ENCODE measurements at places on chromosomes 12 and 14.

GRCh38 chr12:12511895-12512711 is 50.6 kb downstream of the DUSP16 start:
- DNase-seq = no peak

GRCh38 chr12:123888989-123889388 is 83.6 kb downstream of the CCDC92 start:
- no peak for DNase-seq

DNA sequence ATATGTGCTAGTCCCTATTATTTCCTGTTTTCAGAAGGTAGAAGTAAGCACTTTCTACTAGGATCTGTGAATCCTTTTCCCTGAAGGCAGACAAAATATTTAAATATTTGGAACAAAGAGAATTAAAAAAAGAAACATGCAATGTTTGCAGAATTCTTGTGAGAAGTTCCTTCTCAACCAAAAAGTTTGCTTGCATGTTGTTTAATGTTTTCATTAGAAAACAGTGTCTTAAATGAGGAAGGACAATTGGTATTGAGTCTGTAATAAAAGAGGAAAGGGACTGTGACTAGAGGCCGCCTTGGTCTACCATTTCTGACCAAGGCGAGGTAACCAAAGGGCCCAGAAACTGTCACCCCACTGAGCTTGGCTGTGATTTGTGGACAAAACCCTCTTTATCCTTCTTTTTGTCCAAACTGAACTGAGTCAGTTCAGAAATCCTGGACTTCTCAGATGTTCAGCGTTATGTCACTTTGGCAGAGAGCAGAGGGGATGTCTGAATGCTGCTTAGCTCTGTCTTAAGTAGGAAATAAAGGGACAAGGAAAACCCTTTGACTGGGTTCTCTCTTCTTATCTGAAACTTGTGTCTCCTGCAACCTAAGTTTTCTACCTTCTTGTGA is 129.8 kb upstream of the CPM start:
- DNase-seq = no peak

DNA sequence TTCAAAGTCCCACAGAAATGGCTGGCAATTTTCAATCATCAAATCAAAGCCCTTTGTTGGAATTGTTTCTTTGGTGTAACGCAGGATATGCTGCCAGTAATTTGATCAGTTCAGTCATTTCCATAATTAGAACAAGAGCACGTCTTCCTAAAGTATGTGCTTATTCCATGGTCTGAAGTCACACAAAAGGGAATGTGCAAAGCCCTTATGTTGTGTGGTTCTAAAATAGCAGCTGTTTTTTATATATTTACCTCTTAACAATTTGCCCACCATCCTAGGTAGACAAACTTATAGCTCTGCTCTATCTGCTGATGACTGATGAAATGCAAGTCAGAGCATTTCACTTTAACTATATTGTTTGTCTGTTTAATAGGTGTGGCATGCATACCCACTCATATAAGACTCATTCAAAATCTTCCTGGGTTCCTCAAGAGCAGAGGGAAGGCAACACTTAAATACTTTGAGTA is 176.1 kb upstream of the SLC38A2 start:
- no peak for DNase-seq

- no peak for DNase-seq
Observed at GRCh38 chr12:25689996-25690501, 137.0 kb upstream of the LMNTD1 start.

GRCh38 chr14:32256576-32256975 is 53.5 kb upstream of the RNU6-8 start:
- DNase-seq = no peak

GRCh38 chr12:11171969-11172675 is 1.1 kb downstream of the SMIM10L1 start:
- DNase-seq = no peak

DNA sequence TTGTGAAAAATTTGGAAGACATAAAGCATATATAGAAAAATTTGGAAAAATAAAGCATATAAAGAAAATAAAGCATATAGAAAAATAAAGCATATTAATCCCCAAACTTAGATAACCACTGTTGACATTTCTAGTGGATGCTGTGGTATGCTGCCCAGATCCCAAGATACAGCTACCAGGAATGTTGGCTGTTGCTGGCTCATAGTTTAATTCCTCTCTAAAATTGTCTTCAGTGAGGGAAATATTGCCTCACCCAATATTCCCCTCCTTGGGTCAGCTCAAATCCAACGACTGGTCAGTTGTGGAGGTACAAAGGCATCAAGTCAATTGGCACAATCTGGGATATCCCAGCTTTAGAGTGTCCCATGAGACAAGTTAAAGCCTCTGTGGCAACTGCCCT is 10.1 kb upstream of the KICS2 start:
- DNase-seq = no peak

- DNase-seq = no peak
Observed at GRCh38 chr12:26153421-26154154, 28.8 kb upstream of the BHLHE41 start.

DNA sequence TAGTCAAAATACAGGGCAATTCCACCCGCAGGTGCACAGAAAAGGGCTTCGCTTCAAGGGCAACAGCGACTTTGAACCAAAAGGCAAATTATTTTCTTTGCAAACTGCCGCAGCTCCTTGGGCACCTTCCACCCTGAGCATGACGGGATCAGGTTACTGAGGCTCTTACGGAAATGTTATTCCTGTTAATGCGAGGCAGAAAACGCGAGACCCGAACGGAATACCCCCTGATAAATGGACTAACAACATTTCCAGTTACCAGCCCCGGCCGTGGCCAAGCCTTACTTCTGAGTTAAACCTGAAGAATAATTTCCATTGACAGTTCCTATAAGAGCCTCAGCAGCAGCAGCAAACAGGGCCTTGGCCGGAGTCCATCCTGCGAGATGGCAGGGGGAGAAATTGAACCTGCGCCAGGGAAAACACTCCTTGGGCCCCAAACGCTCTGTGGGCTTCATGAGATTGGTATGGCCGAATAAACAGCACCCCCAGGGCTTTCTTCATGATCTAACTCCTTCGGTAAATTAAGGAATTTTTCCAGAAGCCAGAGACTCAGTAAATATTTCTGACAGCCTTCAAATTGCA is 70.0 kb upstream of the DICER1 start:
- no peak for DNase-seq

GRCh38 chr12:126030573-126030972 is 965.3 kb downstream of the AACS start:
- no peak for DNase-seq

DNA sequence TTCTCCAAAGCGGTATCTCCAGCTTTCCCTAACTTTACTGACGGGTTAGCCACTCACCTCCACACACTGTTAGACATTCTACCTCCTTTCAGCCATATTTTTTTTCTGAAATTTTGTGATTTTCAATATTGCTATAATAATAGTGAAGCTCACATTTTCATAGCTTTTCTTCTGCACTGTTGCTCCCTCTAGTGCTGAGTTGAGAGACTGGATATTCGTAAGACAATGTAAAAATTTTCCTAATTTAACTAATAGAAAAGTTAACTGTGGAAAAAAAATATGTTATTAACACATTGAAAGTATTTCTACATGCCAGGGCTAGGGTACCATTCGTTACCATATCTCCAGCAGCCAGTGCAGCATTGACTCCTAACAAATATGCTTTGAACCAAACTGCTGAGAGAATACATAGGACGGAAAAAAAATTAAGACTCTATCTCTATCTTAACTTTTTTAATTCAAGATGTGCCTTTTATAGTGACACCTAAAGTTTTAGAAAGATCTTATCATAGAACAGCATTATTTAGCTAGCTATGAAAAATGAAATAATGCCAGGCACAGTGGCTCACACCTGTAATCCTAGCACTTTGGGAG is 48.7 kb upstream of the ABCC9 start:
- no peak for DNase-seq

- no peak for DNase-seq
Observed at GRCh38 chr14:94773061-94773648, 3.2 kb upstream of the GSC start.

- DNase-seq = no peak
Observed at GRCh38 chr14:86462193-86462753, 932.3 kb downstream of the FLRT2 start.

GRCh38 chr14:71885301-71885700 is 46.9 kb upstream of the RGS6 start:
- no peak for DNase-seq

GRCh38 chr12:112836736-112837628 is 45.4 kb downstream of the RPH3A start:
- DNase-seq = no peak

- no peak for DNase-seq
Observed at GRCh38 chr12:122084857-122085405, 6.4 kb downstream of the MLXIP start.

- DNase-seq = no peak
Observed at GRCh38 chr14:81400852-81401251, 728 bp upstream of the STON2 start.

DNA sequence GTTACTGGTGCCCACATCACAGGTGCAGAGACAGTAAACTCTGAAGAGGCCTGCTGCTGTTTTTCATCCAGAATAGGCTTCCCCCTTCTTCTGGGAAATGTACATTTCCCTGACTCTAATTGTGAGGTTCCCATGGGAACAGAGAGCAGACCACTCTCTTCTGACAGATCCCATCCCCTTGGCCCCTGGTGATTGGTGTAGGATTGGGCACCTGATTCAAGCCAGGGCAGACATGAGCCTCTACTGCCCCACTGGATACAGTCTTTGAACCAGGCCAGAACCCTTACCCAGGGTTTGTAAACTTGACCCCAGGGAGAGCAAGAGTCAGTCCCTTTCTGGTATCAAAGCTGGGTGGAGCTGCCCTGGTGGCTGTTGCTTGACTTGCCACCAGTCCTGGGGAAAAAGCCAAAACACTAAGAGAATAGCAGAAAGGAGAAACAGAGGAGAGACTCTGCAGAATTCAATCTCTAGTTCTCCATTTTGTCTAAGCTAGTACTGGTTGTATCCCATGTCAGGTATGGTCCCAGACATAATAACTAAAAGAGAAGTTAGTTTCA is 14.8 kb upstream of the NFYB start:
- no peak for DNase-seq

DNA sequence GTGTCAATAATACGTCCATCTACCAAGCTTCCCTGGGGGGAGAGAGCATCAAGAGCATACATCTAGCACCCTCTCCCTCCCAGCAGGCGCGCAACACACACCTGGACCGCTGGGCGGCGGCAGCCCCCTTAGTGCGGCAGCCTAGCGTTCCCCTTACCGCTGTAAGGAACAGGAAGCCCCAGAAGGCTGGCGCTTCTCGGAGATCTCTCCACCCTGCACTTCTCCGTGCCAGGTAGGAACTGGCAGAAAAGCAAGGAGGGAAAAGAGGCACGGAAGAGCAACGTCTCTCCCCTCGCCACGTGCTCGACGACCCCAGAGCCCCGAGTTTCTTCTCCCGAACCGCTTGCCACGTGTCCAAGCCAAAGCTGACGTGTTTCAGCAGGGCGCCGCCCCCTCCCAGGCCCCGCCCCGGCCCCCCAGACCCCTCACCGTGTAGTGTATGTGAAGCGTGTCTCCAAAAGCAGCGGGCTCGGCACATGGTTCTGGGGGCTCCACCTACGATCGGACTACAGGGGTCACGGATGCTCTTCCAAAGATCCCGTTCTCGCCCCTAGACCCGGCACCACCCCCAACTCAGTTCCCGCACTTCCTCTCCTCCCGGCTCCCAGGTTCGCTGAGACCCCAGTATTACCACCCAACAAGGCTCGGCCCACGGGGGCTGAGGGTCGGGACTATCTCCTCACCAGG is 532 bp downstream of the FKBP11 start:
- peak; percentile 39 for DNase-seq

- no peak for DNase-seq
Observed at GRCh38 chr14:59159169-59159568, 29.3 kb upstream of the DAAM1 start.

GRCh38 chr14:50762931-50763300 is 68.0 kb downstream of the NIN start:
- DNase-seq = no peak

- DNase-seq = no peak
Observed at GRCh38 chr14:99736603-99737371, 52.7 kb downstream of the CYP46A1 start.

GRCh38 chr12:122887819-122888212 is 8.1 kb downstream of the VPS37B start:
- DNase-seq = no peak

DNA sequence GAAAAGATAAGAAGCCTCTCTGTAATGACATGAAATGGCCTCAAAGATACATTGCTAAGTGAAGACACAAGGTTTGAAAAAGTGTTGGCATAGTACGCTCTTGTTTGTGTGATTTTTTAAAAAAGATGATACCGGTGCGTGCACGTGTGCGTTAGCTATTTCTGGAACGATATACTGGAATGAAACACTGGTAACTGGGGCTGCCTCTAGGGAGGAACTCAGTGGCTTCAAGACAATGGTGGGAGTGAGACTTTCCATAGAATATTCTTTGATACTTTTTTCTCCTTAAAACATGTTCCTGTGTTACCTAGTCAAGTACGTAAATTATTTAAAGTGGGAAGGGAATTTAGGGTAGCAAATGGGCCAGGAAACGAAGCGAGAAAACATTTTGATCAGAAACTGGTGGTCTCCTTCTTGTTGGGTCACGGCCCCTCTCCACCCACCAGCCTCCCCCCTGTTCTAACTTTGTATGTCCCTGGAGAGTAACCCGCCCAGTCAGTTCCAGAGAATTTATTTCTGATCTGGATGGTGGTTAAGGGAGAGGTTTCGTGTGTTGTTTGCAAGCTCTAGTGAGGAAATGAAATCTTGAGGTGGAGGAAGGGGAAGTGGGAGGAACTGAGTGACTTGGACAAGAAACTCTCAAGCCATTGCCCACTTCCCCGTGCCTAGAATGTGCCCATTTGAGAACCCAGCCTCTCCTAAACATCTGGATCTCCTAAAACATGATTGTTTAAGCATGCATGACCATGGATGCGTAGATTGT is 6.6 kb downstream of the FGF6 start:
- DNase-seq = no peak

GRCh38 chr14:70641548-70642302 is at the start of gene TTC9:
TTC9 (plus strand) TSS chr14:70641916; CDS start chr14:70642130, 214 bp downstream.
- no peak for DNase-seq

GRCh38 chr14:46306267-46306666 is 345.3 kb downstream of the RPL10L start:
- DNase-seq = no peak

GRCh38 chr12:128829861-128830504 is 6.2 kb upstream of the SLC15A4 start:
- no peak for DNase-seq

DNA sequence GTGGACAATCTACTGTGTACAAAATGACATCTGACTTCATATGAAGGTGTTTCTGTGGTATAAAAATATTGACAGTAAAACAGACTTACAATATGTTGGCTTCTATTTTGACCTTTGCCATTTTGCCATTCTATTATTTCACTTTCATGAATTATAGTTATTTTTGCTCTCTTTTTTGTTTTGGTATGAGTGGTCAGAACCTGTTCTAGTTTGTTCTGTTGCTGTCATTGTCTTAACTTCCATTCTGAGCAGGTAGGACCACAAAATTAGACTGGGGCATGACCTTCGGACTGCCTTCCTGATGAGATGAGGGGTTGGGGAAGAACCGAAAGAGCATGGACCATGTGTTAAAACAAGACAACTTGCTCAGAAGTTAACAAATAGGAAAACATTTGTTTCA is 36.5 kb upstream of the IFNG-AS1 start:
- DNase-seq = no peak

Measured in stimulated activated CD8-positive, alpha-beta memory T cell treated with anti-CD3 and anti-CD28 coated beads, Interleukin-4, amount 100 ng/mL, for 1 hour (primary cell).